ENCODE measurements at places on chromosomes 3 and 15. TPM values are rescaled to one million over a fixed set of nuclear protein-coding genes. Genes with fewer than 3 reads are reported as not detected.

DNA sequence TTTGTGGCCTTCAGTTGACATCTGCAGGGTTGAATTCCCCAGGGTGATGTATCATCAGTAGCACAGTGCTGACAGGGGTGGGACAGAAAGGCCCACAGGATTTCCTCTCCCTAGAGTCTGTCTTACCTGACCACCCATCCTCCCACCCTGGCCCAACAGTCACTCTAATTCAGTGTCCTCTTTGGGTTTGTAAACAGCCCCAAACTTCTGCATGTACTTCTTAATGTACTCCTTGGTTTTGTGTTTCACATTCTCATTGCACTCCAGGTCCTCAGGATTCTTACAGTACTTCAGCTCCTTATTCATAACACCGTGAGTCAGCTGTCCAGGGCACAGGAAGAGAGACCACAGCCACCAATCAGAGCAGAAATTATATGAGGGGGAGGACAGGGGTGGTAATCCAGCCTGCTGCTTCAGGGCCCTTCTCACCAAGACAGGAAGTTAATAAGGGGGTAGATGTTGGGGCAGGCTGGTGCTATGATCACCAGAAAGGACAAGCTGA is 37.5 kb downstream of the NBEAL2 start:
- no peak for DNase-seq

The NMB gene
- 7.5 TPM for polyA plus RNA-seq

GRCh38 chr3:100503448-100503847 is 11.0 kb downstream of the TMEM45A start:
- DNase-seq, result no peak

The GRK7 gene
- 0.13 TPM for polyA plus RNA-seq

The INKA1 gene
- 9.9 TPM for polyA plus RNA-seq

The LCTL gene
- polyA plus RNA-seq, result 0.31 TPM
